CD4-positive, alpha-beta T cell (primary cell): ENCODE measurements at places on chromosomes 2 and 18. TPM values are rescaled to one million over a fixed set of nuclear protein-coding genes. Genes with fewer than 3 reads are reported as not detected.

DNA sequence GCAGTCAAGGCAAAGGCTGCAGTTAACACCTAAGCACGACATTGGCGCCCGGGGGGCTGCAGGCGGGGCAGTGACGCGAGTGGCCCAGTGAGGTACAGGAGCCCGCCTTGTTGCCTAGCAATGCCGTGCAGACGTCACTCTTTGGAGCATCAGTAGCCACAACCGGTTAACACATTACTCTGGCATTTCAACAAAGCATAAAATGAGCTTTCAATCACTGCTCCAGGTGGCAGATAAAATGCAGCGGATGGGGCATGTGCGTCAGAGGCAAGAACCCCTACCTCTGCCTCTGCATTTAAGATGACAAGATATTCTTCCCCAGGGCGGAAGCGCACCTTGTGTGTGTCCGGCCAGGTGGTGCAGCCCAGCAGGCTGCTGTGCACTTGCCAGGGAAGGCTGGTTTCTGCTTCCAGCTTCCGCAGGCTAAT, 139.4 kb downstream of the MTCL1 start:
- no peaks in the 10 kb centered on the region for H3K4me1 ChIP-seq
- no peak overlapping the region for H3K27ac ChIP-seq
- H3K27me3 ChIP-seq, result no peaks in the 10 kb centered on the region
- no peak overlapping the region for H3K4me3 ChIP-seq

DNA sequence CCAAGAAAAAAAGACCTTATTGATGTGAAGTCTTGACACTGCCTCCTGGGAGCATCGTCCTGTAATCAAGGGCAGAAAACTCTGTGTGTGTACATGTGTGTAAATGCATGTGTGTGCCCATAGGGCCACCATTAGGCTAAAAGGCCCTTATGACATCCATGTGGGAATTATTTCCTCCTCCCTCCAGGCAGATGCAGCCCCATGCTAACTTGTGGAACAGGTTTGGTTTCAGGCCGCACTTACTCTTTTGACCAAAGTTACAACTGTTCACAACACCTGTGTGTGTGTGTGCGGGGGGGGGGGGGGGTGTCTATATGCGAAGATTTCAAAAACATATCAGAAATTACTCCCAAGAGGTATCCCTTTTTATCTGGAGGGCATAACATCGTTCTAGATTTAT, 87.4 kb upstream of the SLC14A2 start:
- no peak overlapping the region for H3K27ac ChIP-seq
- no peak overlapping the region for H3K4me3 ChIP-seq
- DNase-seq, result no peak
- no peaks in the 10 kb centered on the region for H3K4me1 ChIP-seq
- H3K27me3 ChIP-seq, result peaks cover 4% of the 10 kb centered on the region

- no peaks in the 10 kb centered on the region for H3K36me3 ChIP-seq
- peak; percentile 87 for DNase-seq
- peak overlapping the region; percentile 97 for H3K27ac ChIP-seq
These were observed 3.2 kb downstream of the SLC39A10 start for GRCh38 chr2:195659982-195660890.

DNA sequence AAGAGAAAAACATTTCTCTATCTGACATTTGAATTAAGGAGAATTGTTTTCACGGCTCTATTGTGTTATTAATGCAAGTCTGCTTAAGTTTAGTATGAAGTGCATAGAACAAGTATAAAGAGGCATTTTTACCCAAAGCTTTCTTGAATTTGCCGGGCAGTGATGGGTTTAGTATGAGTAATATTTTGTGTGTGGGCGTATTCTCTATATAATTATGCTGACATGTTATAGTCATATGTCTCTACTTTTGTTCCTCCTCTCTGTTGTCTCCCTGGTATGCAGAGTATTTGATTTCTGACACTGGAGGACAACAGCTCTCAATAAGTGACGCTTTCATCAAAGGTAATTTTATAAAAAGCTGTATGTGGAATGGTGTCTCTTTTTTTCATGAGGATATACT, 45.9 kb downstream of the PIKFYVE start:
- no peak for DNase-seq
- H3K4me3 ChIP-seq, result no peak overlapping the region
- H3K27me3 ChIP-seq, result no peaks in the 10 kb centered on the region
- peaks cover 32% of the 10 kb centered on the region for H3K36me3 ChIP-seq
- no peaks in the 10 kb centered on the region for H3K4me1 ChIP-seq

DNA sequence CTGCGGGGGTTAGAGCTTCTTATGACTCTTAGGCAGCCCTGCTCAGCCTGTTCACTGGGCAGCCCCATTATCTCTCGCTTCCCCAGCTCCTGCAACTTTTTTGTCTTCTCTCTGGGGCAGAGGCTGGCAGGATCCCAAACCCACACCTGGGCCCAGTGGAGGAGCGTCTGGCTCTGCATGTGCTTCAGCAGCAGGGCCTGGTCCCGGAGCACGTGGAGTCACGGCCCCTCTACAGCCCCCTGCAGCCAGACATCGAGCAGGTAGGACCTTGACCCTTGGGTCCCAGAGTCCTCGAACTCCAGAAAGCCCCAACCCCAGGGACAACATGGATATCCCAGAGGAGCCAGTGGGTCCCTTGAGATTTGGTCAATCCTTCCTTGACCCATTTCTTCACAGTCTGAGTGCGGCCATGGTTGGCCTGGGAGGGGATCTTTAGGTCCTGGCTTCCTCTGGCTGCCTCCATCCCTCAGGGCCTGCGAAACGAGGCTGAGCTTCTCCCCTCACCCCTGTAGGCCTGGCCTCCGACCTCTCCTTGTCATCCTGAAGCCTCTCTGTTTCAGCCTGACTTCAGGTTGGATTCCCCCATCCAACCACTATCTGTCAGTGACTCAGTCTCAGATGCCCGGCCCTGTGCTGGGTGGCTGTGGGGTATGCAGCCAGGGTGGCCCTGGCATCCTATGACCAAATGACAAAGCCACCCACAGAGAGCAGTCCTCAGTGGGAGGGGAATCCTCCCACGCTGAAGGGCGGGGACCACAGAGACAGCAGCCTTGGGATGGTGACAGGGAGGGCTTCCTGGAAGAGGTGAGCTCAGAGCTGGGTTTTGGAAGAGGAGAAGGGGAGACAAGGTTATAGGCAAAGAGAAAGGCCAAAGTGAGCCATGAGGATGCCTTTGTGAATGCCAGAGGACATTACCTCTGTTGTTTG, 214.2 kb downstream of the DYSF start:
- no peaks in the 10 kb centered on the region for H3K36me3 ChIP-seq
- H3K4me1 ChIP-seq, result no peaks in the 10 kb centered on the region
- H3K27me3 ChIP-seq, result no peaks in the 10 kb centered on the region
- DNase-seq, result no peak

DNA sequence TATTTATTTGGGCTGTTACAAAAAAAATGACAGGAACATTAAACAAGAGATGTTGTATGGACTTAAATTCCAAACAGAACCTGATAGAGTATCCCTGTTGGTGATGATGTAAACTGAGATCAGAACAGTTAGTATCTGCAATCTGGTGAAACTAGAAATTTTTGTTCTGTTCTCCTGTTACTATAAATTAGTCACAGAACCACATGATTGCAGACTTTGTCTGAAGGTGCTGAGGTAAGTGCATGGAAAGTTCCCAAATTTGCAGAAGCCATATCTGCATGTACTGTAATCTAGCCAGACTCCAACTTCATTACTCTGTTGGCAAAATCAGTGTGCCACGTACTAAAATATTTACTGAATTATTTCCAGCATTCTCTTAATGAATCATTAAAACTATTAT, 516.3 kb upstream of the FSIP2 start:
- no peak overlapping the region for H3K4me3 ChIP-seq
- H3K27me3 ChIP-seq, result no peaks in the 10 kb centered on the region
- H3K36me3 ChIP-seq, result no peaks in the 10 kb centered on the region
- no peak for DNase-seq
- no peak overlapping the region for H3K27ac ChIP-seq
- no peaks in the 10 kb centered on the region for H3K4me1 ChIP-seq

DNA sequence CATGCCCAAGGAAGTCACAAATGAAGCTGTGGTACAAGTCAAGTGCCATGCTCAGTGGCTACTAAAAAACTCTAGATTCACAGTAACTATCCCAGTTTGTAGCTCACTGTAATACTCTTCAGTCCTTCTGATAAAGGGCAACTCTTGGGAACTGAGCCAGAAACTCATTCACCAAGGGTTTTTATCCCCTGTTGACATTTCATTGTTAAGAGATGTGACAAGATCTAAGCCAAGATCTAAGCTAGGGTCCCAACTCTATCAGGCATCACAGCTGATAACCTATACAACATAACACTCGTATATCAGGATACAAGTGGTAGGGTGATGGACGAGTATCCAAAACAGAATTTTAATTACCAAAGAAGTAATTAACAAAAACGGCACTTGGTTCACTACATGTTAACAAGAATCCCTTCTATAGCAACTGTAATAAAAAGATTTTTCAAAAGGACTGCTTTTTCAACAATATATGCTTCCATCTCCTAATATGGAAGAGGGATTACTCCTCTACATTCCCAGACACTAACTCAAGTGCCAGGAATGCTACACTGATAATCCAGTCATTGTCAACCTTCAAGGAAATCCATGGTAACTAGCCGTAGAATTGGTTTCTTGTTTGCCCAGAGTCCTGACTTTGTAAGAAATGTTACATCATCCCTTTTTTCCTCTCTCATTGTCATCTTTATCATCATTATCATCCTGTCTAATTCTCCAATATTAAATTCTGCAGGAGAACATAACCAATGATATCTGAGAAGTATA, 111.7 kb downstream of the CDH2 start:
- no peak overlapping the region for H3K4me3 ChIP-seq
- DNase-seq, result no peak
- no peaks in the 10 kb centered on the region for H3K36me3 ChIP-seq
- no peaks in the 10 kb centered on the region for H3K4me1 ChIP-seq
- no peak overlapping the region for H3K27ac ChIP-seq

- no peaks in the 10 kb centered on the region for H3K27me3 ChIP-seq
- no peak overlapping the region for H3K4me3 ChIP-seq
- H3K27ac ChIP-seq, result no peak overlapping the region
These were observed 110.5 kb upstream of the ZSWIM2 start for GRCh38 chr2:186959486-186959885.

DNA sequence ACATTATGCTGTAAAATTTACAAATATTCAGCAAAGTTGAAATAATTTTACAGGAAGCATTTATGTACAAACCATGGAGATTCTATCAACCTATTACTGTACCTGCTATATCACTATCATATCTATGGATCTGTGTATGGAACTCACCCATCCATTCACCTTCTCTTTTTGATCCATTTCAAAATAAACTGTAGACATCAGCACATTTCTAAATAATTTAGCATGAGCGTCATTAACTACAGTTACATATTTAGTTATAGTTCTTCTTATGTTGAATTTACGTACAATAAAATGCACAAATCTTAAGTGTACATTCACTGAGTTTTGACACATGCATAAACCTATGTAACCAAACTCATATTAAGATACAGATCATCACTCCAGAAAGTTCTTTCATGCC, 127.8 kb upstream of the BCL2L11 start:
- H3K27me3 ChIP-seq, result no peaks in the 10 kb centered on the region
- H3K27ac ChIP-seq, result no peak overlapping the region
- H3K36me3 ChIP-seq, result no peaks in the 10 kb centered on the region
- H3K4me1 ChIP-seq, result peaks cover 14% of the 10 kb centered on the region
- DNase-seq, result no peak
- no peak overlapping the region for H3K4me3 ChIP-seq

GRCh38 chr2:126627643-126628042, 28.3 kb upstream of the GYPC start:
- H3K36me3 ChIP-seq, result no peaks in the 10 kb centered on the region
- no peaks in the 10 kb centered on the region for H3K4me1 ChIP-seq
- DNase-seq, result no peak
- H3K4me3 ChIP-seq, result no peak overlapping the region
- no peak overlapping the region for H3K27ac ChIP-seq
- H3K27me3 ChIP-seq, result no peaks in the 10 kb centered on the region

LAMA3 gene
- 0.19 TPM for total RNA-seq

LOXHD1 gene
- total RNA-seq, result not detected

IL18R1 gene
- total RNA-seq, result 7.6 TPM

COL3A1 gene
- total RNA-seq, result not detected

TUBB8B gene
- not detected for total RNA-seq

CCL20 gene
- total RNA-seq, result 2.2 TPM

ELOA2 gene
- total RNA-seq, result not detected

GRHL1 gene
- total RNA-seq, result 0.38 TPM
